ENCODE measurements at places on chromosomes 7 and 10. TPM values are rescaled to one million over a fixed set of nuclear protein-coding genes. Genes with fewer than 3 reads are reported as not detected.
A peak's percentile ranks its signal among the peaks of the same experiment; 100 is the strongest.

- no peak for DNase-seq
Measured at GRCh38 chr10:6507311-6507710, 72.8 kb downstream of the PRKCQ start.

GRCh38 chr7:42128703-42129102 lies 108.3 kb downstream of the GLI3 start:
- DNase-seq = peak; percentile 75

DNA sequence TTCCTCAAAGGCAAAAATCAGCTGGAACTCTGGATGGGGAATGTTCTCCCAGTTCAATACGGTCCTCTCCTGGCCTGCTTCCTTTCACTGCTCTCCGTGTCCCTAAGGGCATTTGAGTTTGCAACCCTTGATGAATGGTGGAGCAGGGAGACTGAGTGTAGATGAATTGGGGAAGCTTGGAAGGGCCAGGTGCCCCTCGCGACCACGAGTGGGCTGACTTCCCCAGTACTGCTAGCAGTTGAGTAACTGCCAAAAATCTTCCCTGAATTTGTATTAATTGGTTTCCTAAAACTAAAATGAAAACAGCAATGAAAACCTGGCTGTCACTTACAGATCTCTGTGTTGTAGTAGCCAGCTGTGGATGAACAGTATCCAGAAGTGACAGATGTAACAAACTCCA lies 13.6 kb downstream of the IRF5 start:
- DNase-seq = no peak

GRCh38 chr7:135743907-135744731 lies 4.5 kb downstream of the FAM180A start:
- DNase-seq = no peak

GRCh38 chr10:86298501-86299001 lies 68.0 kb downstream of the GRID1 start:
- no peak for DNase-seq

DNA sequence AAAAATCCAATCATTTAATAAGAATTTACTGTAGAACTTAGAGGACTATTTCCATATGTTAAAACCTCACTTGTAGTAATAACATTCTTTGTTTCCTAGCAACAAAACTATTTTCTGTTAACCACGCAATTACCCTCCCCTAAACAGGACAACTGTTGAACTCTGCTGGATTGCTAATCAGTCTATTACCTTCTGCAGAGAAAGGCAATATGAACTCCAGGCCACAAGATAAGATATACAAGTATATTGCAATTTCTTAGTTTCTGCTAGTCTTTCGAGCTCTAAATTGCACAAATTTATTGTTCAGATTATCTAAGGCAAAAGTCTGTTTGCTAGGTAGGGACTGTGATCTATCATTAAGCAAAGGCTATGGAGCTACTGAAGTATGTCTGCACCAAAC lies 920.1 kb upstream of the LRRN3 start:
- DNase-seq = no peak

The GATA3 gene
- not detected for total RNA-seq

The PRTFDC1 gene
- total RNA-seq = 0.24 TPM

DNA sequence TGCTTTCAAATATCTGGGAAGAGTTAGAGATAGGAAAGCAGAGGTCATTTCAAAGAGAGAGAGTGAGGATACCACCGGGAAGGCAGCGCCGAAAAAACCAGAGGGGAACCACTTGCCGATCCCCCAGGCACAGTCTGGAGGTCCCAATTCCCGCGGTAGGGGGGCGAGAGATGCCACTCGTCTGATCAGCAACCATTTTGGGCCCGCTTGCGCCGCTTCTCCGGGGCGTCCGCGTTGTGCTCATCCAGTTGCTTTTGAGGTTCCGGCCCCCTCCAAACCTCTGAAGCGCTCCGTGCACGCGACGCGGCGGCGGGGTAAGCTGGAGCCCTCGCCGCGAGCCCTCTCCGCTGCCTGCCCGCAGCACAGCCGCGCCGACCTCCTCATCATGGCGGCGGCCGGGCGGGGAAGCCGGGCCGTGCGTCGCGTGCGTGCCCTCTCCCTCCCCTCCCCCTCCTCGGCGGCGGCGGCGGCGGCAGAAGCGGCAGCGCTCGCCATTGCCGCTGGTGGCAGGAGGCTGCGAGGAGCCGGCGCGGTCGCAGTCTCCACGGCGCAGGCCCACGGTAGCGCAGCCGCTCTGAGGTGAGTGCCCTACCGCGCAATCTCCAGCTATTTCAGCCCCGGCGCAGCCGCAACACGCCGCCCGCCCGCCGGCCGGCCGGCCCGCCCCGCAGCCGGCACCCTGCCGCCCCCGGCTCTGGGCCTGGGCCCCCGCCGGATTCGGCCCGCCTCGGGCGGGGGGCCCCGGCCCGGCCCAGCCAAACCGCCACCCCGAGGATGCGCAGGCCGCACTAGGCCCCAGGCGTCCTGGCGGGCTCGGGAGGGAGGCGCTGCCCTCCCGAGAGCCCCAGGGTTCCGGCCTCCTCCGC lies at the start of gene NRF1:
Gene NRF1 (plus strand): TSS at position 475 of the 866 bp plus-strand sequence. CDS start 45,632 bp downstream, outside the sequence.
- peak; percentile 94 for DNase-seq

- DNase-seq = peak; percentile 32
Measured at GRCh38 chr10:81949283-81949682, 74.3 kb downstream of the NRG3 start.

DNA sequence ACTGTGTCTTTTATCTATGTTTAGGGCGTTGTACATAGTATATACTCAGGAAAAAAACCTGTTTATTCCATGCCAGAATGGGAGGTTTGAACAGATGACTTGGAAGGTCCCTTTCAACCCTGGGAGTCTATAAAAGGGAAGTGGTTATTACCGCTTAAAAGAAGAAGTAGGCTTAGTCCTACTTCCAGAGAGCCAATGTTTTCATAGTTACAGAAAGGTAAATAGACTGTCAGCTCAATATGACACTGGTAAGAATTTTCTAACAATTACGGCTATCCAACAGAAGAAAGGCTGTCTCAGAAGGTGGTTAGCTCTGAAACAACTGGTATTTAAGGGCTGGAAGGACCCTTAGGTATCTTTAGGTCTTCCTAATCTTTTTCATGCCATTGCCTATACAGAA lies 1.1 kb upstream of the TFAM start:
- no peak for DNase-seq

GRCh38 chr7:69228212-69228811 lies 370.0 kb upstream of the AUTS2 start:
- no peak for DNase-seq

DNA sequence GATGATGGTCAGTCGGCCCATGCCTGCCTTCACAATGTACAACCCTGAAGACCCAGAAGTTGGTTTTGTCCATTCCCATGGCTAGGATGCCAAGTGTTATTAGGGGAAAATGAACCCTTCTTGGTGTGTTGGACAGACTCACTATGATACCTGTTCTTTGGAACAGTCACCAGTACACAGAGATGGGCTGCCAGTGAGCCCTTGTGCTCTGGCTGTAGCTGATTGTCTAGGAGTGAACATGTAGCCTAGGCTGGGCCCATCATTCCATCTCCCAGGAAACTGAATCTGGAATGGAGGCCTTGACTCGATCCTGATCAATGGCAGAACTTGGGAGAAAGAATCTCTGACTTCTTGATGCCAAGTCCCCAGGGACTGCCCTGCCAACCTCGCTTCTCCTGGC lies 188.9 kb downstream of the EVX1 start:
- no peak for DNase-seq

DNA sequence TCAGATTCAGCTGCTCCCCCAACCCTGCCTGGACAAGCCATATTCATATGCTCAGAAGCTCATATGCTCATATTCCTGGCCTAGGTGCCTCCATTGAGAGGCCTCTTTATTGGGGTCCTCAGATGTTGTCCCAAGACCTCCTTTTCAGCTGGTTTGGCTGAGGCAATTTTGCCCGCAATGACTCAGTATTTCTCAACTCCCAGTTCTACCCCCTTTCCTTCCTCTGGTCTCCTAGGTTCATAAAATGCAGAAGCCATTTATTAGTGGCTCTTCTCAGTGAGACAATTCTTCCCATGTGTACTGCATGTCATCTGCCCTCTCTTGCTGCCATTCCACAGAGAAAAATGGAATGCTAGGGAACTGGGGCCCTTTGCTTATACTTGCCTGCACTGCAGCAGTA lies 110.7 kb downstream of the INHBA start:
- no peak for DNase-seq

- no peak for DNase-seq
Measured at GRCh38 chr7:159098424-159098786, 46.3 kb downstream of the VIPR2 start.

DNA sequence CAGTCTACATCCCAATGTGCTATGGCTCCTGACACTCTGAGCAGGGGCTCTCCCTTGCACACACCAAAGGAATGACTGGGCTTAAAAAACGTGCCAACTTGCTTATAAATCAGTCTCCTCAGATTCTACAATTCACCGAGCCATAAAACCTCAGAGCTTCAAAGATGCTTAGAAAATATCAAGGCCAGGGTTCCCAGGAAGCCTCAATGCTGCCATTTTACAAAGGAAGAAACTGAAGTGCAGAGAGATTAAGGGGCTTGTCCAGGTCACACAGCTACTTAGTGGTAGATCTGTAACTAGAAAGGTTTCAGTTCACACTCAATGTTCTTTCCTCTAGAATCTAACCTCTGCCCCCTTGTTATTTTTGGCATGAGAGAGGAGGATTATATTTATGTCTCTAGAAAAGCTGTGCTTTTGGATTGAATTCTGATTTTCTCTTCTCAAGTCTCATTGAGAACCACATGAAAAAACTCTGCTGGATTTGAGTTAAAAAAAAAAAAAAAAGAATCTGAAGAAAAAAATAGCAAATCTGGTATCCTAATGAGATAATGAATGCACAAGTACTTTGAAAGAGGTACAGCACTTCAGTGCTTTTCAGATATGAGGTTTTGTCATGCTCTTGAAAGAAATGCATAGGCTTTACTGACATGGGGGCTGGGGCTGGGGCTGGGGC lies 22.3 kb upstream of the TSPAN33 start:
- no peak for DNase-seq

The TMEM236 gene
- total RNA-seq = 0.03 TPM

The FAM241B gene
- 1.2 TPM for total RNA-seq

The POP7 gene
- 94.4 TPM for total RNA-seq

DNA sequence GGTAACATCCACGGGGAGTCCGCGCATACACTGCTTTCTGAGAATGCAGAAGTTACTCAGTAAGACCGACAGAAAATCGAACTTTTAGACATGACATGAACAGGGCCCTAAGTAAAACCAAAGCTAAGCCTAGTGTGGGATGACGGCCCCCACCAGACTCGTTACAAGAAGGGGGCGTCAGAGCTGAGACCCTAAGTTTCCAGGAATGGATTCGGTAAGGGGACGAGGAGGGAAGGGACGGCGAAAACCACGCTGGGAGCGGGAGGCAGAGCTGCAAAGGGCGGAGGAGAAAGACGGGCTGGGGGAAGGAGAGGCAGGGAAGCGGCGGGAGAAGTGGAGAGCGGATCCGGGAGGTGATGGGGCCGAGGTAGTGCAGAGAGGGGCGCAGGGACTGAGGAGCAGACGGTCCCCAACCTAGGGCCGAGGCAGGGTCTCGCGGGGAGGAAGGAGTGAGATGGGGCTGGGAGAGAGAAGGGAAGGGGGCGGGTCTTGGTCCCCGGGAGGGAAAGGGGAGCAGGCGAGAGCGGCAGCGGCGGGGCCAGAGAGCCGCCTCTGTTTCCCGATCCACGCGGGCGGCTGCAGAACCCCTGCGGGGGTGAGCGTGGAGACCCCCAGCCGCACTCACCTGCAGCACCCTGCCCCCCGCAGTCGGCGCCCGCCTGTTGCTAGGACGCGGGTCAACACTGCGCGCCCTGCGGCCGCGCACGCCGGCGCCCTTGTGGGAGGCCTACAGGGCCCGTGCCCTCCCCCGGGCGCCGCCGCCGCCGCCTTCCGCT lies 513 bp downstream of the ODAD2 start:
- no peak for DNase-seq

DNA sequence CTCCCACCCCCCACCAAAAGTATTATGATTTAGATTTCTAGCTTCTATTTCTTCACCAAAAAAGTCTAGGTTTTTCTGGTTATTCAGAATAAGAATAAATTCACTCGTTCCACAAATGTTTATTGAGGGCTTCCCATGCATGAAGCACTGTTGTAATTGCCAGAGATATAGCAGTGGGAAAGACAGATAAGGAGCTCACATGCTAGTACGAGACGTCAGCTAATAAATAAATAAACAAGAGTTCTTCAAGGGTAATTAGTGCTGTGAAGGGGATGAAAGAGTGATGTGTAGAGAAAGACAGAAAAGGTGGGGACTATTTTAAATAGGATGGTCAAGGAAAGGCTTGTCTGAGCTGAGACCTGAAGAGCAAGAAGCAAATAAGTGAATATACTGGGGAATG lies 38.1 kb upstream of the SEPTIN7 start:
- DNase-seq = no peak

DNA sequence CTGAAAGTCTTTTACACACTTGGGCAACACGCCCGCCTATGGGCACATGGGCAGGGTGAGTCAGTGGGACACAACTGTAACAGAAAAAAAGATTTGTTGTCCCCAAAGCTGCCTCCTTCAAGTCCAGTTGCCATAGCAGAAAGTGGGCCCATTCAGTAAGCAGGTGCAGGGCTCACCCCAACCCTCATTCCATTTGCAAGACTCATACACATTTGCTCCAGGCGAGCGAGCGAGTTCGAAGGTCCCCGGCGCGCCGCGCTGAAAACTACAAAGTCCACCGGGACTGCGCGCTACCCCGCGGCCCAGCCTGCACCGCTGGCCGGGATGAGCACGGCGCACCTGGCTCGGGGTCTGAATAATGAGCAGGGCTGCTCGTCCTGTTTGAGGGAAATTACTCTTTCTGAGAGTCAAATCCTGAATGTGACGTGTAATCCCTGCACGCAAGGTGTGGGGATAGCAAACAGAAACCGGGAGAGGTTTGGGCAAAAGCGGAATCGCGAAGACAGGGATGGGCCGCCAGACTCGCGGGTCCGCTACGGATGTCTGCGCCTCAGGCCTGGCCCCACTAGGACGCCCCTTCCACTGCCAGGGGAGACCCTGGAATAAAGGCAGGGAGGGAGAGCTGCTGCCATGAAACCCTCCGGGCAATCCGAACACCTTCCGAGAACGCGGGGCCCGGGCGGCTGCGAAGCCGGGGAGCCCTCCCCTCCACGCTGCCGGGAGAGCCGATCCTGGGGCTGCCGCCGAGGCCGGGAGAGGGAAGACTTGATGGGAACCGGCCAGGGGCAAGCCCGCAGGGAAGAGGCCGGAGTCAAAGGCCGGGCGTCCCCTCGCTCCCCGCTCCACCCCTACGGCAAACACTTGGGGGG lies 982 bp downstream of the COBL start:
- DNase-seq = no peak

GRCh38 chr7:83494683-83495082 lies 154.3 kb downstream of the SEMA3E start:
- DNase-seq = no peak

GRCh38 chr7:55365205-55365674 lies at the start of gene LANCL2:
LANCL2 (plus strand) TSS chr7:55365337; CDS start chr7:55366026, 689 bp downstream.
- DNase-seq = peak; percentile 56

DNA sequence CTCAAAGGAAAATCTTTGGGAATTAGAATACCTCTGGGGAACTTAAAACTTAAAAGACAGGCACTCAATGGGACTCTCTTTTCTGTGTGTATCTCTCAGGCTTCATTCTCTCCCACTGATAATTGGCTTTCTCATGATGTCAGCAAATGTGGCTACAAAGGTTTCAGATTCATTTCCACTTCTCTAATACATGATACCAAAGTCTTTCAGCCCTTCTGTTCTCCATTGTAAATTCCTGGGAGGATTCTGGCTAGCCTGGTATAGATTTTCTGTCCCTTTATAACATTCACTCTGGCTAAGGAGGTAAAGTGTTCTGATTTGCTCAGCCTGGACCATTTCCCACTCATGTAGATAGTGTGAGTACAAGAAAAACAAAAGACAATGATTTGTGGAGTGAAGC lies 606.2 kb downstream of the PCDH15 start:
- DNase-seq = no peak
